Epithelial cell of esophagus (primary cell): ENCODE measurements at places on chromosomes 6 and 20.

DNA sequence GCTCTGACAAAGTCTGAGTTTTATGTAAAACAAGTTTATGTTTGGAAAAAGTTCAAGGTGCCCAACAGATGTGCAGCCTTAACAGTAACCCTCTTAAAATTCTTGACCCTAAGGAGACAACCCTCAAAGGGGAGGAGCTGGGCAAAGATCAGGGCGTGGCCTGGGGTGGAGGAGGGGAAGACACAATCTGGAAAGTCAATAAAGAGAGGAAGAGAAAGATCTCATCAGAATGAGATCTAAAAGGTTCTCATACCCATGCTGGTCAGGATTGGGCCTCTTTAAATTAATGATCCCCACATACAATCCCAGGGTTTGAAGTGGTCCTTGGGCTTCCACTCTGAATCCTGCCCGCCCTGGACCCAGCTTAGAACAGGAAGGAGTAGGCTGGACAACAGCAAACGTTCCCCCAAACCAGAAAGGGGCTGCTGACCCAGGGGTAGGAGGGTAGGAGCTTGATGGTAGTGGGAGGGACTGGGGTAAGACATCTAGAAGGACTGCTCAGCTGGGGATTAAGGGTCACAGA, 33.0 kb downstream of the FOXP4 start:
- DNase-seq: no peak

GRCh38 chr6:44226368-44227147, 3.2 kb downstream of the SLC29A1 start:
- no peak for DNase-seq

DNA sequence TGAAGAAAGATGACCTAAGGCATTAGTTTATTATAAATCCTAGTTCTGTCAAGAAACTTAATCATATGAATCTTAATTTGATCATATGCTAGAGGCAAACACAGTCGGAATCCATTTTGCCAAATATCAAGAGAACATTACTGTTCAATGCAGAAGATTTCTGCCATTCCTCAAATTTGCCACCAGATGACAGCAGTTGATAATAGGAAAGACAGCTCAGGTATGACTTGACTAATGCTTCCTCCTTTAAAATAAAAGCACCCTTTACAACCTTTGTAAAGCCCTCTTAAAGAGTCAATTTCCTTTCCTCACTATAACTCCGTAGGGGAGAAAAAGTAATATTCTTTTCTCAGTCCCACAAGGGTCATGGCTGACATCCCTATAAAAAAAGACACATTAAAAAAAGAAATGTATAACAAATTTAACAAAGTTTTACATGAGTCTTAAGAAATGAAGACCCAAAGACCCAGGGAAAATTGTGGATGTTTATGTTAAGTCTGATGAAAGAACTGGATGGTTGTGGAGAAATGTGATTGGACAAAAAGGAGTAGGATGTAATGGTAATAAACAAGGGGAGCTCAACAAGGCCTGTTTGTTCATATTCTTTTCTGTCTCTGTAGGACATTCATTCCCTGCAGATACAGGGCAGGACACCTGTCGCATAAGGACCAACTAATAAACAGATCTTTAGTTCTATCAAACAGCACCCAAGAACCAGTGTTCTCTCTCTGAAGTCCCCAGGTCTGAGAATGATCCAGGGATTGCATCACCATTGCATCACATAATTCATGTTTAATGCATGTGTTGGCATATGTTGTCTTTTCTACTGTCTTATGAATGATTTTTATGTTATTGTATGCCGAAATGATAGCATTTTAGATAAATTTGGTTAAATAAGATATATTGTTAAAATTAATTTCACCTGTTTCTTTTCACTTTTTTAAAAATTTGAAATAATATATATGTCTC, 23.0 kb upstream of the IL17A start:
- DNase-seq: peak; percentile 66

GRCh38 chr6:25061289-25061936, 125.7 kb upstream of the RIPOR2 start:
- no peak for DNase-seq

DNA sequence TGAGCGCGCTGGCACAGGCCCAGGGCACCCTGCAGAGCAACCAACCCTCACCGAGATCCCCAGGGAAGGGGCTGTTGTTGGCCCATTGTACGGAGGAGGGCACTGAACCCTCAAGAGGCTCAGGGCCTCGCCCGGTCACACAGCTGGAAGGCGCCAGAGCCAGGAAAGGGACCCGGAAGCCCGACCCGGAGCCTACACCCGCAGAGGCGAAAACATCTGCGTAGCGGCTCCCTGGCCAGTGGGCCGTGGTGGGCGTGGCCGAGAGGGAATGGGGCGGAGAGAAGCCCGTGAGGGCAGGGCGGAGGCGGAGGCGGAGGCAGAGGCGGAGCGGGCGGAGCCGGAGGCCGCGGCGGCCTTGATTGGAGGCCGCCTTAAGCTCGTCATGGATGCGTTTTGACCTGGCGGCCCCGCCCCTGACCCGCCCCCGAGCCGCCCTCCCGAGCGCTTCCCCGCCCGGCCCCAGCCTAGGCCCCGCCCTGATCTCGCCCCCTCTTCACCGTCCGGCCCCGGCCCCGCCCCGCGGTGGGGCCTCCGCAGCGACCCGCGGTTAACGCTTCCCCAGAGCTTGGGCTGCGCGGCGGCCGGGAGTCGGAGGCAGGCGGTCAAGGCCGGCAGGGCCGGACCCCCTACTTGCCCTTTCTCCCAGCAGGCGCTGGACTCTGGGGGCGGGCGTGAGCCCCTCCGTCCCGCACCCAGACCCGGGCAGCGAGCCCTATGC, 2.1 kb upstream of the MRGBP start:
- peak; percentile 96 for DNase-seq

DNA sequence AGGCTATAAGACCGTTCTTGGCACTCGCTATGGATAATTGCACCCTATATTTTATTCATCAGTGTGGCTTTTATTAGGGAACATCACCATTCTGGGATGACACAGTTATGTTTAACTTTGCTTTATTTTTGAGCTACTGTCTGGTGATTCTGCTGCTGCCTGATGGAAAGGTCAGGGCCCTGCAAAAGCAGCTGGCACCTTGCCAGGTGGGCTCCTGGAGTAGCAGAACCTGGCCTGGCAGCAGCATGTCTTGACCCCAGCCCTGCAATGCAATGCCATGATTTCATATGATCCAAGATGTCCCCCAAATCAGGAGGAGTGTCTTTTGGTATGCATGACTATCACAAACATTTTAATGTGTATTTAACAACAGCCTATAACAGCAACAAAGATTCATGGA, 228.4 kb upstream of the RSPO3 start:
- DNase-seq: no peak

DNA sequence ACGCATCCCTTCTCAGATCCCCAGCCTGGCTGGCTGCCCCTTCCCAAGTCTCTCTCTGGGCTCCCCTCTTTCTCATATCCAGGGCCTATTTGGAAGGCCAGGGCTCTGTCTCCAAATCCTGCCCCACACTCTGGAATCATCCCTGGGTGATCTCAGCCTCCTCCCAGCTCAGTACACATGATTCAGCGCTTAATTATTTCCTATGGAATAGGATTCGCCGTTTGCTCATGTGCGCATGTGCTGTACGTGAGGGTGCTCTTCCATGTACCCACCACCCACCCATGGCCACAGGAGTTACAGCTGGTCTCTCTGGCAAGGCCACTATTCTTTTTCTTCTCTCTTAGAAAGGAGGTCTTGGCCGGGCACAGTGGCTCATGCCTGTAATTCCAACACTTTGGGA, 81.7 kb upstream of the FOXP4 start:
- peak; percentile 36 for DNase-seq
